ENCODE measurements at places on chromosomes 7 and 10.
A peak's percentile ranks its signal among the peaks of the same experiment; 100 is the strongest.

GRCh38 chr7:18144166-18144565 is 116.5 kb upstream of the PRPS1L1 start:
- DNase-seq: peak; percentile 80

- DNase-seq: no peak
These were observed 15.3 kb upstream of the EEPD1 start for GRCh38 chr7:36137754-36138153.

- DNase-seq: no peak
These were observed 10.7 kb downstream of the BUD31 start for GRCh38 chr7:99419323-99420021.

GRCh38 chr10:95716466-95716865 is 22.7 kb upstream of the TCTN3 start:
- DNase-seq: peak; percentile 50

DNA sequence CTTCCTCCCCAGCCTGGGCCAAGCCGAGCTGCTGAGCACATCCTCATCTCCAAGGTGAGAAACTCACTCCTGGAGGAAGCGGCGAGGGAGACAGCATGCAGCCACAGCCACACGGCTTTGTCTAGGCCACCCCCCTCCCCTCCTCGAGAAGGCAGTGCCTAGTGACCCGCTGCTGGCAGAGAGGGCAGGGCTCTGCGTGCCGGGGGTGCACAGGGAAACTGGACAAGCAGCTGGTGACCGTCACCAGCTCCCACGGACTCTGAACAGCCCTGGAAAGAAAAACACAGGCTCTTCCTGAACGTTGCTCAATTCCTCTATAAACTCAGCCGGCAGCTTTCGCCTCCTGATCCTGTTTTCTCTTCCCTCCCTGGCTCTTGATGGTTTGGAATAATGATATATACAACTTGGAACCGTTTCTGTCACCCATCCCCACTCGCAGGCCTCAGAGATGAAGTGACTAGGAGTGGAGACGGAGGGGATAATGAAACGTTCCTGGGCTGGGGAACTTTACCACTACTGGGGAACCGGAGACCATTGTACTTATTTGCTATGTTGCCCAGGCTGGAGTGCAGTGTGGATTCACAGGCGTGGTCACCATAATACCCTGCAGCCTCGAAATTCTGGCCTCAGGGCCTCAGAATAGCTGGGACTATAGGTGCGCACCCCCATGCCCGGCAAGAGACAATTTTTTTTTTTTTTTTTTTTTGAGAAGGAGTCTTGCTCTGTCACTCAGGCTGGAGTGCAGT is 19.3 kb downstream of the PAPOLB start:
- DNase-seq: no peak

DNA sequence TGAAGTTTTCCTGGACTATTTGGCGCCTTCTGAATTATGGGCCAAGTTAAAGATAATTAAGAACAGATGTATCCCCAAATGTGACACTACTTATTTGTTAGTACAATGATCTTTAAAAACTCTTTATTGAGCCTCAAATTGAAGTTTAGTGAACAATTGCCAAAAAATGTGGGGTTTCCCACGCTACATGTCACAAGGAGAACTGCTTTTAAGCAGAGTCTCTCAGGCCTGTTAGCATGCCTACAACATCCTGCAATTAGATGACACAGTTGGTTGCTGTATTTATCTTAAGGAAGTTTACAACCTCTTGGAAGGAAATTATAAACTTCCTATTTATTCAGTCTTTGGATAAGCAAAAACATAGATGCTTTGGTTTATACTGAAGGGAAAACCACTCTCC is 733.0 kb downstream of the TNS3 start:
- DNase-seq: no peak

- DNase-seq: no peak
These were observed 168.5 kb downstream of the TEX36 start for GRCh38 chr10:125514206-125515162.

DNA sequence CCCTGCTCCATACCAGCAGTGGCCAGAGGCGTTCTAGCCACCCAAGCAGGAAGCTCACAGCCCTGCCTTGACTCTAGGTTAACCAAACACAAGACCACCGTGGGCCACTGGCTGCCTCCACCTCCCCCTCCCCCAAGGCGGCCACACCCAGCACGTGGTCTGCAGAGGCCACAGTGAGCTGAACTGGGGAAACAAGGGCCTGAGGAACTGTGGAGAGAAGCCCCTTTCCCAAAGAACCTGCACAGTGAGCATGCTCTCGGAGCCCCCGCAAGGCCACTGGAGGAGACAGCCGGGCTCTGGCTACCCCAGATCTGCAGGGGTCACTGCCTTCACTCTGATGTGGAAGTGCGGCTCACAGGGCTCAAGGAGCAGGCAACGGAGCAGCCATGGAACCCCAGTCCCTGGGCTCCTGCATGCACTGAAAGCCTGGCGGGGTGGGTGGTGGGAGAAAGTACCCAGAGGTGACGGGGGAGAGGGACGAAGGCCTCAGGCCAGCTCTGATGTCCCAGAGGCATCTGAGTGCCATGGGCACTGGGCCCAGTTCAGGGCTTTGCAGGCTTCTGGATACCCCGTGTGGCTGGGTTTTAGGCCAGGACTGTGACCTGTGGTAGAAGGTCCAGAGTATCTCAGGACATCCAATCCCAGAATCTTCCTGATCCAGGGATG is 189.2 kb downstream of the EBF3 start:
- DNase-seq: no peak

Data from suppressor macrophage (primary cell).